ENCODE measurements at places on chromosomes 5 and 9.

- DNase-seq = no peak
Observed at GRCh38 chr5:110441035-110441434, 285.4 kb downstream of the TMEM232 start.

GRCh38 chr9:136995772-136996311 lies 526 bp downstream of the CLIC3 start:
- no peak for DNase-seq

- no peak for DNase-seq
Observed at GRCh38 chr5:76674330-76675066, 41.4 kb upstream of the F2R start.

GRCh38 chr5:155475318-155475717 lies 461.8 kb downstream of the KIF4B start:
- no peak for DNase-seq

DNA sequence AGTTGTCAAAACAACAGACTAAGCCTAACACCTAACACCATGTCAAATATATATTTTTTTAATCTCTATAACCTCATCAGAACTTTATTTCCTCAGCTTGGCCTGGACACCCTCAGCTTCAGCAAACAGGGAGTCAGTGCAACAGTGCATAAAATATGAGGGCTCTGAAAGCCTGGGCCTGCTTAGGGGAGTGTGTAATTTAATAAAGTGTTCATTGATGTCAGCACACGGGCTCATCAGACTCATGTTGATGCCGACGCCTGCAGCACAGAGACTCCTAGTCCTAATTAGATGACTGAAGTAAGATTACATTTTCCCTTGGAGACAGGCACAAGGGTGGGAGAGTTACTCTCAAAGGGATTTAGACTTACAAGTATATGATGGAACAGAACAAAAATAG lies 37.8 kb downstream of the CDH10 start:
- DNase-seq = no peak

- DNase-seq = no peak
Observed at GRCh38 chr5:73304381-73304780, 131.4 kb downstream of the TMEM174 start.

DNA sequence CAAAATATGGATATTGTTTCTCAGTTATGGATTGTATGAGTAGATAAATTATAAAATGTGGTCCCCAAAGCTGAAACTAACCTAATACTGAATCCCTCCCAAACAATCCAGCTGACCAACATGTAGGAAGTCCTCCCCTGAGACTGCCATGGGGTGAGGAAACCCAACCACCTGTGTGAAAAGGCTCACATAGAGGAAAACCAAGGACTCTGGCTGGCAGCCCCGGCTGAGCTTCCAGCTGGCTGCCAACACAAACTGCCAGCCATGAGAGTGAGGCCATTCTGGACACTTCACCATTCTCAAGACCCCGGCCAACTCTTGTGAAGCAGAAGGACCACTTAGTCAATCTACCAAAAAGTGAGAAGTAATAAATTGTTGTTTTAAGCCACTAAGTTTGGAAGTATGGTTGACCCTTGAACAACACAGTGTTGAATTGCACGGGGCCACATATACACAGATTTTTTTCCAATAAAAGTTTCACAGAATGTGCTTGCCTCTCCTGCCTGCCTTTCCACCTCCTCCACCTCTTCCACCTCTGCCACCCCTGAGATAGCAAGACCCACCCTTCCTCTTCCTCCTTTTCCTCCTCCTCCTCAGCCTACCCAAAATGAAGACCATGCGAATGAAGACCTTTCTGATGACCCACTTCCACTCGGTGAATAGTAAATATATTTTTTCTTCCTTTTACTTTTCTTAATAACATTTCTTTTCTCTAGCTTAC lies 15.3 kb upstream of the NRG2 start:
- no peak for DNase-seq

DNA sequence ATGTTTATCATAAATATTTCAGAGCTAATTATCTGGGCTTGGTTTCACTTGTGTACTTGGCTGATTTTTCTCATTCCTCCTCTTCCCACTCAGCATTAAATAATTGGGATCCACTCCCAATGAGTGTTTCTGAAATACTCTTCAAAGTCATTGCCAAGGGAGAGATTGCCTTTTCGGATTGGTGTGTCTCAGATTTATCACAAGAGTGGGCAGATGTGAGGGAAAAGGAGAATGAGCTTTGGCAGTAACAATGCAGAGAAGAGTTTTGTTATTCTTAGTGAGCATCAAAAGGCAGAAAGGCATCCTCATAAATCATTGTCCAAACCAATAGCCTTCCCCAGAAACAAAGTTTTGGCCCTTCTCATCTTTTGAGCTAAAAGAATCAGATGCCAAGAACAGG lies 79.2 kb downstream of the SEMA5A start:
- no peak for DNase-seq

DNA sequence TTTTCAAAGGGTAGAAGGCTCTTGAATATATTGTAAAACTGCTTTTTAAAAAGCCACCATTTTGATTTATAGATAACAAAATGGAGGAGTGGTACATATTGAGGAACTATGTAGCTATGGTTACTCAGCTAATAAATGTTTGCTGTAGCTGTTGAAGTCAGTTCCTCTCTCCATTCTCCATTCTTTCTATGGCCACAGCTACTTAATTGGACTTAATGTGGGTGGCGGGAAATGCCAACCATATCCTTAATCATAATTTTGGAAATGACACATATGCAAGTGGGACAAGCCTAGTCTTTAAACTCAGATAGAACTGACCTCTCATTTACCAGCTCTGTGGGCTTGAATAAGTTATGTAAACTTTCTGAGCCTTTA lies 10.6 kb downstream of the CDKN2A start:
- DNase-seq = no peak

All from stimulated activated CD8-positive, alpha-beta memory T cell treated with anti-CD3 and anti-CD28 coated beads, Interleukin-4, amount 100 ng/mL, for 1 hour (primary cell).